CD4-positive, alpha-beta T cell treated with Interleukin-21 for 1 hour (primary cell): ENCODE measurements at places on chromosomes 5 and 9.

DNA sequence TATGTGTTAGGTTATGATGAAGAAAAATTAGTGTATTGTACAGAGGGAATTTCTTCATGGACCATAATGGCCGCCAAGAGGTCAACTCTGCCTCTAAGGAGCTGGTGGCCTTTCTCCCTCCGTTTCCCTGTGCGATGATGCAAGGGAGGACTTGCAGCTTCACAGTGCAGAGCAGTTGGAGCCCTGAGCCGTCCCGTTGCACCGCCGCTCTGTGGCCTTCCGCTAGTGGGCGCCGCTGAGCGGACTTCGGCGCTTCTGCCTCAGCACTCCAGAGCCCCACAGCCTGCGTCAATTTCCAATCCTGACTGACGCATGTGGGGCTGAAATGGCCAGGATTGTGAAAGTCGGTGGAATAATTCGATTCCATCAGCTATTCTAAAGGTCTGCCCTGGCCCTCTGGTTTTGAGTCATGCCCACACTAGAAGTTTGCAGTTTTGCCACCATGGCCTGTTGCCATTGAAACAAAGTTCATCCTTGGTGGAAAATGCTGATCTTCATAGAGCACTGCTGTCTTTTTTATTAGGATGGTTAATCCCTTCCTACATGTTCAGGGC, 22.7 kb upstream of the LECT2 start:
- DNase-seq, result peak; percentile 47

DNA sequence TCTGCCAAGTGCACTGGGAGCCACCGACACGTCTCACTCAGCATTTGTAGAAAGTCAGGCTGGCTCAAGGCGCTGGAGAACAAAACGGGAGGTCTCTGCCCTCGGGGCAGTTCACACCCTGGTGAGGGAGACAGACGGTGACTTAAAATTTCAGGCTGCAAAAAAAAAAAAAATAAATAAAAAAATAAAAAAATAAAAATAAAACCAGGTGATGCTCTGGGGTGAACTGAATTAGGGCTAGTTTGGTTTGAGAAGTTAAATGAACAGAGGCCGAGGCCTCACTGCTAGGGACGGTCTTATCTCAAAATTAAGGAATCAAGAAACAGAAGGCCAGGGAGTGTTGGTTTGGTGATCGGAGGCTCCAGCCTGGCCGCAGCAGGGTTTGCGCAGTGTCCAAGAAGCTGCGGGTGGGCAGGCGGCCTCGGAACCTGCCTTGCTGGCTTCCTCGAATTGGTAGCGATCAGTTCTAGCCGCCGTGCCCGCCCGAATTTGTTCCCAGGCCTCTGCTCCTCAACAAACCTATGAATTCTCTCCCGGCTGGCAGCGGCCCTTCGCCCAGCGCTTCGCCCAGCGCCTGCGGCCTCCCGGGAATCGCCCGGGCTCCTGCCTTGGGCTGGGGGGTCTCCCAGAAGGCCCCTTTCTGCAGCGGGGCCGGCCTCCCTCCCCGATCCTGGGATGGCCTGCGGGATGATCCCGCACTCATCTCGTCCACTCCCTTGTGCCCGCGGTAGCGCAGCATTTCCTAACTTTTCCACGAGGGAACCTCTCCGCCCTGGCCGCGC, 1.5 kb downstream of the NKX2-5 start:
- no peak for DNase-seq

GRCh38 chr9:79492092-79493009, 79.4 kb upstream of the TLE4 start:
- no peak for DNase-seq

GRCh38 chr9:79670269-79670961, 98.7 kb downstream of the TLE4 start:
- DNase-seq, result no peak

DNA sequence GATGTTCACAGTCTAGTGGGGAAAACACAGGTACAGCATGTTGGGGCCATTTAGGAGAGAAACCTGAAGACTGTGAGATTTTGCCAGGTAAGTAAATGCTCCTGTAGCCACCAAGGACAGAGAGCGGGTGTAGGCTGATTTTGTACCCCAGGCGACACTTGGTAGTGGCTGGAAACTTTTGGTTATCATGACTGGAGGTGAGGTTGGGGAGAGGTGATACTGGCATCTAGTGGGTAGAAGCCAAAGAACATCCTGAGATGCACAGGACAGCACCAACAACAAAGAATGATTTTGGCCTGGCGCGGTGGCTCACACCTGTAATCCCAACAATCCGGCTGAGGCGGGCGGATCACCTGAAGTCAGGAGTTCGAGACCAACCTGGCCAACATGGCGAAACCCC, 38.8 kb upstream of the PWWP2A start:
- DNase-seq, result no peak

GRCh38 chr9:100170556-100170955, 71.5 kb downstream of the INVS start:
- DNase-seq, result no peak

DNA sequence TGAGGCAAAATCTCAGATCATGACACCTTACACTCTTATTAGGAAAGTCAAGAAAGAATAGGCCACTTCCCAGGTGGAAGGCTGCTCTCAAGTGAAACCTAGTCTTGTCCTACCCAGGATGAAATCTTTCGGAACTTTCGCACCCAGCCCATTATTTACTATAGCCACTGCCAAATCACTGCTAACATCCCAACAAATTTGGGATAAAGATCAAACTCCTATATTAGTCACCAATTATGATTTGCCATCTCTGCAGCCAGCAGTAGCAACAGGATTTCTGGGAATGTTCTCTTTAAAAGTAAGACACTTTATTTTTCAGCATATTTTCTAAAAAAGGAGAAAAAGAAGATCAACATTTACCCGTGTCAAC, 224.6 kb downstream of the GAS1 start:
- no peak for DNase-seq
